ENCODE measurements at places on chromosomes 11 and 22.

- no peaks in the 10 kb centered on the region for H3K4me1 ChIP-seq
- H3K36me3 ChIP-seq, result no peaks in the 10 kb centered on the region
- no peaks in the 10 kb centered on the region for H3K27me3 ChIP-seq
- H3K27ac ChIP-seq, result no peak overlapping the region
- no peak overlapping the region for H3K4me3 ChIP-seq
These were observed 216.3 kb upstream of the TBCEL start for GRCh38 chr11:120807414-120808150.

DNA sequence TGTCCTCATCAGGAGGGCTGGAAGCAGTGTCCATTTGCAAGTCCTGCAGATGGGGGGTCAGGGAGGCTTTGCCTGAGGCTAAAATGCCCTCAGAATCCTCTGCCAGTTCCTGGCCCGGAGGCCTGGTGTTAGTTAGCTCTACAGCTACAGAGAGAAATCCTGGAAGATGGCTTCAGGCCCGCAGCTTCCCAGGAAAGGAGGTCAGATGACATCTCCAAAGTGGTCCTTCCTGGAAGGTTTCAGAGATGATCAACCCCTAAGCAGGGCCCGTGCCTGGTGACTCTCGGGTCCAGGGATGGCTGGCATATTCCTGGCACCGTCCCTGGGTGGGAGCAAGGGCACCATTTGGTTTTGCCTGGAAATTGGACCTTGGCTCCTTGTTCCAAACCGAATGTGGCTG, 959.1 kb downstream of the BRD1 start:
- DNase-seq, result no peak
- H3K27ac ChIP-seq, result no peak overlapping the region
- H3K27me3 ChIP-seq, result no peaks in the 10 kb centered on the region
- H3K4me1 ChIP-seq, result no peaks in the 10 kb centered on the region

GRCh38 chr11:69413015-69413801, 68.3 kb upstream of the LINC01488 start:
- peaks cover 30% of the 10 kb centered on the region for H3K4me1 ChIP-seq
- DNase-seq, result no peak
- H3K27ac ChIP-seq, result no peak overlapping the region

GRCh38 chr11:78465169-78465942, 47.7 kb upstream of the GAB2 start:
- H3K4me3 ChIP-seq, result no peak overlapping the region
- no peak overlapping the region for H3K27ac ChIP-seq
- no peak for DNase-seq
- H3K27me3 ChIP-seq, result no peaks in the 10 kb centered on the region
- no peaks in the 10 kb centered on the region for H3K4me1 ChIP-seq

DNA sequence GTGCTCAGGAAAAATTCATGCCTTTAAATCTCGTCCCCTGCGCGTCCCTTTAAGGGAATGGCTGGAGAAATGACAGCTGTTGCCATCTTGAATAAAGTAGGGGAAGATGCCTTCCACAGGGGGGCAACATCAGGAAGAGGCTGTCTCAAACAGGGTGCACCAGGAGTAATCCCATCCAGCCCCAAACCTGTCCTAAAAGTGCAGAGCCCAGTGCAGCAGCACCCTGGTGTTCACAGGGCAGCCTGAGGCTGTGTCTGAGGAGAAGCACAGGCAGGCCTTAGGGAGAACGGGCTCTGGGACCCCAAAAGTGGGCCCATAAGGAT, 10.8 kb upstream of the C11orf96 start:
- H3K4me3 ChIP-seq, result no peak overlapping the region
- no peak overlapping the region for H3K27ac ChIP-seq
- H3K4me1 ChIP-seq, result peaks cover 33% of the 10 kb centered on the region
- no peak for DNase-seq
- H3K27me3 ChIP-seq, result no peaks in the 10 kb centered on the region
- no peaks in the 10 kb centered on the region for H3K36me3 ChIP-seq

GRCh38 chr11:83982825-83983224, 696.7 kb upstream of the CCDC90B start:
- no peak overlapping the region for H3K27ac ChIP-seq
- H3K4me1 ChIP-seq, result no peaks in the 10 kb centered on the region
- no peak for DNase-seq
- no peak overlapping the region for H3K4me3 ChIP-seq
- H3K36me3 ChIP-seq, result no peaks in the 10 kb centered on the region
- no peaks in the 10 kb centered on the region for H3K27me3 ChIP-seq

GRCh38 chr11:103978616-103979595, 57.5 kb upstream of the DDI1 start:
- no peaks in the 10 kb centered on the region for H3K36me3 ChIP-seq
- no peaks in the 10 kb centered on the region for H3K27me3 ChIP-seq
- no peak overlapping the region for H3K4me3 ChIP-seq
- DNase-seq, result no peak
- no peaks in the 10 kb centered on the region for H3K4me1 ChIP-seq
- H3K27ac ChIP-seq, result no peak overlapping the region

DNA sequence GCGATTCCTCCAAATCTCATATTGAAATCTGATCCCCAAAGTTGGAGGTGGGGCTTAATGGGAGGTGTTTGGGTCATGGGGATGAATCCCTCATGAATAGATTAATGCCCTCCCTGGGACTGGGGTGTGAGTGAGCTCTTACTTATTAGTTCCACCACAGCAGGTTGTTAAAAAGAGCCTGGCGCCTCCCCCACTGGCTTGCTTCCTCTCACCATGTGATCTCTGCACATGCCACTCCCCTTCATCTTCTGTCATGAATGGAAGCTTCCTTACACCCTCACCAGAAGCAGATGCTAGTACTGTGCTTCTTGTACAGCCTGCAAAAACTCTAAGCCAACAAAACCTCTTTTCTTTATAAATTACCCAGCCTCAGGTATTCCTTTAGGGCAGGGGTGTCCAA, 8.8 kb downstream of the RRAS2 start:
- DNase-seq, result no peak
- H3K27me3 ChIP-seq, result no peaks in the 10 kb centered on the region
- peaks cover 7% of the 10 kb centered on the region for H3K4me1 ChIP-seq
- H3K27ac ChIP-seq, result no peak overlapping the region
- H3K36me3 ChIP-seq, result no peaks in the 10 kb centered on the region

- DNase-seq, result no peak
- no peak overlapping the region for H3K4me3 ChIP-seq
- peaks cover 8% of the 10 kb centered on the region for H3K4me1 ChIP-seq
- H3K27ac ChIP-seq, result no peak overlapping the region
- H3K27me3 ChIP-seq, result no peaks in the 10 kb centered on the region
These were observed 47.7 kb downstream of the PIWIL3 start for GRCh38 chr22:24726848-24727217.

DNA sequence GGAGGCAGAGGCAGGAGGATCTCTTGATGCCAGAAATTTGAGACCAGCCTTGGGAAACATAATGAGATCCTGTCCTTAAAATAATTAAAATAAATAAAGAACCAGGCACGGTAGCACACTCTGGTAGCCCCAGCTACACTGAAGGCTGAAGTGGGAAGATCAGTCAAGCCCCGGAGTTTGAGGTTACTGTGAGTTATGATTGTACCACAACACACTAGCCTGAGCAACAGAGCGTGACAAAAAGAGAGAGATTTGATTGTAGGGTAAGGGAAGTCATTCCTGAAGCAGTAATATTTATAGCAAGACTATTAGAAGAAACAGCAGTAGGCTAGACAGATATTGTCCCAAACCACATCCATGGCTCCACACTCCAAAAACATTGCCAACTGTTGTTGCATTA, 1408.4 kb upstream of the TENM4 start:
- H3K27ac ChIP-seq, result no peak overlapping the region
- H3K4me1 ChIP-seq, result no peaks in the 10 kb centered on the region
- no peak for DNase-seq
- no peaks in the 10 kb centered on the region for H3K36me3 ChIP-seq
- H3K27me3 ChIP-seq, result no peaks in the 10 kb centered on the region

DNA sequence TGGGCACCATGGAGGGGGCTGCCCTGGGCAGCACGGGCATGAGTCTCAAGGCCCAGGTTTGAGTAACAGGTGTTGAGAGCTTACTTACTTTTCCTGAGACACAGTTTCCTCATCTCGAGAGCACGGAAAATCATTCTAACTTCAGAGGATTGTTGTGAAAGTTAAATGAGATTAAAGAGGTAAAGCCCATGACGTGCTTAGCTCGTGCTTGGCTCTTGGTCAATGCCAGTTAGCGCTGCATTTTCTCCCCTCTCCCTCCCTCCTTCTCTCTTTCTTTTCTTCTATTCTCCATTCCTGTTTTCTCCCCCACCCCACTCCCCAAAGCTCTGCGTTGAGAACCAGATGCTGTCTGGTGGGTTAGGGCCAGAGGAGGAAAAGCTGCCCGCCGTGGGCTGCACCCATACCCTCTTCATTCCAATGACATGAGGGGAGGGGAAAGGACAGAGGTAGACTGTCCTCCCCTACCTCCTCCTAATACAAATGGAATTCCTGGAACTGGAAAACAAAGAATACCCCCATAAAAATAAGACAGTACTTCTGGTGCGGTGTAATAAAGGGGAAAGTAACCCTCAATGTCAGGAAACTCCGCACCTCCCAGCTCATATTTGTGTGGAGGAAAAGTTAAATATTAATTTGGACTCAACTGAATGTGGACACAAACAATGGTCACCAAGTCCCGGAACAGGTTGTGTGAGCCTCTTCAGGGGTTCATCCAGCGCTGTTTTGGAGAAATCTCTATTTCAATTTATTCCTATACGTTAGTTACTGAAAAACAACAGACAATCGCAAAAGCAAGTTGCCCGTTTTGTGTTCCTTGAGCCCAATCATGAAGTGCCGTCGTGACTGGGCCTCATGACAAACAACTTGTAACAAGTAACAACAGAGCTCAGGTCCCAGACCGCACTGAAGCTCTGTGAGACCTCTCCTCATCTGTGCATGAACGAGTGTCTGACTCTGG, 54.8 kb upstream of the B3GAT1 start:
- no peak overlapping the region for H3K4me3 ChIP-seq
- H3K27me3 ChIP-seq, result no peaks in the 10 kb centered on the region
- no peak overlapping the region for H3K27ac ChIP-seq
- H3K36me3 ChIP-seq, result no peaks in the 10 kb centered on the region
- DNase-seq, result no peak
- no peaks in the 10 kb centered on the region for H3K4me1 ChIP-seq

DNA sequence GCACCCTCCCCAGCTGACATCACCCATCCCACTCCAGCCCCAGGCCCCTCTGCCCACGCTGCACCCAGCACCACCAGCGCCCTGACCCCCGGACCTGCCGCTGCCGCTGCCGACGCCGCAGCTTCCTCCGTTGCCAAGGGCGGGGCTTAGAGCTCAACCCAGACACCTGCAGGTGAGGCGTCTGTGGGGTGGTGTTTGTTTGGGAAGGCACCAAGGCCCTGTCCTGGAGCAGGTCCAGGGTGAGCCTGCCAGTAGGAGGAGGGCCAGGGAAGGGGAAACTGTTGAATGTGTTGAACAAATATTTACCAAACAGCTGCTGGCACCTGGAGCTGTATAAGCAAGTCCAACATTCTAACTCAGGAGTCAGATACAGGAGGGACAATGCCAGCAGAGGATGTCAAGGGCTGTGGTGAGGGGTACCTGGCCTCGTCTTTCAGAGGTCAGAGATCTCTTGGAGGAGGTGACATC, 3.1 kb downstream of the VEGFB start:
- no peak overlapping the region for H3K27ac ChIP-seq
- H3K27me3 ChIP-seq, result no peaks in the 10 kb centered on the region
- peaks cover 23% of the 10 kb centered on the region for H3K36me3 ChIP-seq
- H3K4me1 ChIP-seq, result peaks cover 48% of the 10 kb centered on the region
- no peak overlapping the region for H3K4me3 ChIP-seq
- DNase-seq, result no peak
